ENCODE measurements at places on chromosomes 3 and 15.

DNA sequence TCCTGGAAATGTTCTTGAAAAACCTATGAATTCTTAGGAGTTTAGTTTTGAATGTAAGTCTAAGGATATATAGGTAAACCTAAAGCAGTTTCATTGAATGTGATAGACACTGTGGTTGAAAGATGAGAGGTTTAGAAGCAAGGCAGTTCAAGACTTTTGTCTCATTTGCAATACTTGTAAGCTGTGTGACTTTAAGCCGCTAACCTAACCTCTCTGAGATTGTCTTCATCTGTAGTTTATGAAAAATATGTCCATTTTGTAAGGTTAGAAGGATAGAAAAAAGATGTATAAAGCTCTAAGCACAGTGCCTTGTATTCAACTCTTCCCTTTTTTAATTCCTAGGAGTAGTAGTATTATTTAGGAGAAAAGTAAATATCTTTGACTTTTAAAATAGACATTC lies 306.6 kb upstream of the ARRDC4 start:
- no peak for DNase-seq

DNA sequence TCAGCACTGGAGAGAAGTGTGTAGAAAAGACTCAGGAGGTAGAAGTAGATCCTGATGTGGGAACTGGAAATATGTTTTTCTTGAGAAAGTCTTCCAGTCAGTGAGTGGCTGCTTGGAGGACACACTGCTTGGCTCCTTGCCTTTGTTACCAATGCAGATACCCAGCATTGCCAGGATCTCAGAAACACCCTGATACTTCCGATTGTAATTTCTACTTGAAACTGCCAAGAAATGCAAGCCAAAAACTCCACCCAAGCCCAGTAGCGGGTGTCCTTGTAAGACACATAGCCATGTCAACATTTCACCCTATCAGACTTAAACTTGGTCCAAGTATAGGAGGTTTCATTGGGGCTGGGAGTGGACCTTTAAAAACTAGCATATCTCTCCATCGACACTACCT lies 141.8 kb downstream of the ALDH1A2 start:
- DNase-seq, result no peak

DNA sequence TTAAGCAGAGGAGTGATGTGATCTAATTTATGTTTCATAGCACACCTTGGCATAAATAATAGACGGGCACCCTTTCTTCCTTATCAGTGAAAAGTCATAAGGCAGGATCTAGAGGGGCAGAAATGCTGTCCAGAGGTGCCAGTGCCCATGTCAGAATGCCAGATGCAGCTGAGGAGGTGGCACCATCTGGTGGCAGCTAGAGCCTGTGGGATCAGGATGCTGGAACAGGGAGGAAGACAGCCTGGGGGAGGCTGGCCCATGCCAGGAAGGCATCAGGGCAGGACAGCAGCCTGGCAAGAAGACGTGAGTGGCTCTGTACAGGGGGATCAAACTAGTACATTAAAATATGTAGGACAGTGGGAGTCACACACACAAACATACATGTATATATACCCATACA lies 16.5 kb downstream of the MYH15 start:
- no peak for DNase-seq

DNA sequence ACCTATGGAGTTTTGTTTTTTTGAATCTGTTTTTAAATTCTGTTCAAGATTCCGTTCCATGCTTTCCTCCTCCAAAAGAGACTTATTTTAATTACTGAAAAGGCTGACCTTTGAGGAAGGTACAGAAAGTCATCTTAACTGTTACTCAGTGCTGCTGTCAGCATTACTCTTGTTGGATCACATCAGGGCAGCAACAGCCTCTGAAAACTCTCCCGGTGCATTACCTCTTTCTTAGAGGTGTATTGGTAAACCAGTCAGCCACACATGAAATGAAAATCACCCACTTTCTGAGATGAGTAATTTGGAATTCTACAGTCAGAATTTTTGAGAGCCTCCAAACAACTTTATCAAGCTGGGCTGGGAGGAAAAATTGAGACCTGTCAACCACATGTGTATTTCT lies 88.5 kb upstream of the LIMD1 start:
- DNase-seq, result no peak

DNA sequence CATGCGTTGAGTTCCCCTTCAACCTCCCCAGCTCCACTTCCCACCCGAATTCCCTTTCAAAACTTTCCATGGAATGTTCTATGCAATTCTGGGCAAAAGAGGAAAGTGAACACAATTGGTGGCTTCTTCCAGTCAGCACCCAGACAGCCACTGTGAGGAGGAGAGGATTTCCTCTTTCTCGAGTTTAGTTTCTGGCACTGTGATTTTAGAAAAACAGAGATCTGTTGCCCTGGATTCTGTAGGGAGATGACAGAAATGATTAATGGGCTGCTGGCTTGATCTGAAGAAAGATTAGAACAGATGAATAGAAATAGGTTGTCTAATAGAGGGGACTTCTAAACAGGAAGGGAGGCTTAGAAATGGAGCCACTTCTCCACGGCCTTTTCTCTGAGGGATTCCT lies 172.0 kb downstream of the MCTP2 start:
- no peak for DNase-seq

GRCh38 chr3:18672561-18672960 lies 247.4 kb upstream of the SATB1 start:
- DNase-seq, result no peak

DNA sequence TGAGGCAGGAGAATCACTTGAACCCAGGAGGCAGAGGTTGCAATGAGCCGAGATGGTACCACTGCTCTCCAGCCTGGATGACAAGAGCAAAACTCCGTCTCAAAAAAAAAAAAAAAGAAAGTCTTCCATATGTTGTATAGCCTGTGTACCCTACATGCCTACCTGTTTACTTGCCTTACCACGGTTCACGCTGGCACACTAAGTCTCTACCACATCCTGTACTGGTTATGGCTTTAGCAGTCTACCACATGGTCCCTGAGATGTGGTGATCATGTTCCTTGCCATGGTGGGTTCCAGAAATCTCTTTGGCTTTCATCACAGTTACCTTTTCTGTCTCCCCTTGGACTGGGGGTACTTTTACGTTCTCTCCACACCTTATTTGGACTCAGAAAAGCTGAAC lies 63.8 kb upstream of the TBC1D5 start:
- no peak for DNase-seq

GRCh38 chr3:86951322-86951721 lies 39.6 kb downstream of the VGLL3 start:
- DNase-seq, result no peak
